Posterior cingulate gyrus (tissue), 11 donors: ENCODE measurements at places on chromosomes 3 and 15.

GRCh38 chr3:113265231-113265630 is 53.9 kb downstream of the BOC start:
- DNase-seq = no peak

GRCh38 chr15:27268923-27269322 is 297.9 kb downstream of the GABRG3 start:
- DNase-seq = no peak

DNA sequence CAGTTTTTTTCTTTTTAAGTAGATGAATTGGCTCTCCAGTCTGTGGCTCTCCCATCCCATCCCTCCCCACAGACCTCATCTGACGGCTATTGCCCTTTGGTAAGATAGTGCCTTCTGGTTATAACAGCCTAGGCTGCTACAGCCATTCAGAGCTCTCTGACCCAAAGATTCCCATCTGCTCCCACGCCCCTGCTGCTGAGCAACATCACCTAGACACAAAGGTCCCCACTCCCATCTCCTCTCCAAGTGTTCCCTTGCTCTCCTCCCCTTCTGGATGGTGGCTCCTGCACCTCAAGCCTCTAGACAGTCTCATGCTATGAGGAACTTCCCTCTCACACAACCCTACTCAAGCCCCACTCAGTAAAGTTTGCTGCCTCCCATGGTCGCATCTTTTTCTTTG is 23.7 kb downstream of the FBXW12 start:
- no peak for DNase-seq

- no peak for DNase-seq
These were observed 272.2 kb upstream of the CFAP20DC start for GRCh38 chr3:59321881-59322540.

GRCh38 chr3:37137516-37137915 is 36.9 kb downstream of the LRRFIP2 start:
- DNase-seq = no peak

- DNase-seq = no peak
These were observed 11.6 kb downstream of the GALNT15 start for GRCh38 chr3:16186086-16186485.

GRCh38 chr15:80328496-80328895 is 75.7 kb upstream of the ARNT2 start:
- DNase-seq = no peak

DNA sequence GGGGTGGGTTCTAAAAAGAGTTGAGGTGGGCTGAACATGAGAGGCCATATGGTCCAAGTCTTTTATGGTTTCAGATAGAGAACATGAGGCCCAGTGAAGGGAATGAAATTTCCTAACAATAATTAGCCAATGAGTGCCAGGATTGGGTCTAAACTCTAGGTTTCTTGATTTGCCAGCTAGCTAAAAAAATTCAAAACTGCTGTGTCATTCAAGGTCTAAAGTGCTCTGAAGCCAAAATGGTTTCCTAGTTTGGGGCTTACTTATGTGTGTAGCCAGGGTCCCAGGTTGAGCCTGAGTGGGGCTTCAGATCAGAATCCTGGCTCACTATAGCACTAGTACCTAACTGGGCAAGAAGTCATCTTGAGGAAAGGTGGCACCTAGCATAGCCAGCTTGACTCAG is 55.3 kb upstream of the SYN2 start:
- no peak for DNase-seq

GRCh38 chr3:34155108-34155507 is 356.7 kb downstream of the PDCD6IP start:
- no peak for DNase-seq

GRCh38 chr3:190435618-190436017 is 14.1 kb downstream of the TMEM207 start:
- DNase-seq = no peak

DNA sequence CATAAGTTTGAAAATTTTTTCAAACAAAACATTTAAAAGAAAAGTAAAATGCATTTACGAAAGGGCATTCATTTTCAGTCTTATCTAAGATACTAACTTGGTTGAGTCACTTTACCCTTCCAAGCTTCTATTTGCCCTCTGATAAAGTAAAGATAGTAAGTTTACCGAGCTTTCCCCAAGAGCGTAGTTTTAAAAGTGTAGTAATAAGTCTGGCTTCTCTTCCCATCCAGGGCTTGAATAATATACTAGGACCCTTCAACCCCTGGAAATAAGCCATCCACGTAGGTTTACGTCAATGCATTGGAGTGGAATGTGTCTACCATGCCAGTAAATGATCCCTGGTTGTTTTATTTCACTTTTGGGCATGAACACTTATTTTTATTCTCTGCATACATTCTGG is 608.3 kb downstream of the NTRK3 start:
- no peak for DNase-seq

GRCh38 chr3:140343211-140344081 is 334.4 kb upstream of the TRIM42 start:
- no peak for DNase-seq

GRCh38 chr3:123505820-123506219 is 56.9 kb upstream of the ADCY5 start:
- DNase-seq = no peak

- DNase-seq = no peak
These were observed 175.3 kb downstream of the ABHD5 start for GRCh38 chr3:43865887-43866528.

DNA sequence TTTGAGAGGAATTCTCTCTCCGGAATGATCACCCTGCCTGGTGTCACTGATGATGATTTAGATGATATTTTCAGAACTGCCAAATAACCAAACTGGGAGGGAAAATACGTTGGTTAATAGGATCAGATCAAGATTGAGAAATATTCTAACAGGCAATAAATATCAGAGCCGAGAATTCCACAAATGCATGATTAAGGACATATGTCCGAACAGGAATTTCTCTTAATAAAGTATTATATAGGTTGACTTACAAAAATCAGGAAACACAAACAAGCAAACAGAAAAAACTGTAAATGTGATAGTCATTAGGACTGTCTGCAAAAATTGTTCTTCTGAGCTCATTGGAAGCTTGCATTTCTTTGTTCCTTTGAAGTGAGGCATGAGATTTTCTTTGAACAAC is 75.1 kb upstream of the PHLDB2 start:
- no peak for DNase-seq

- no peak for DNase-seq
These were observed 33.9 kb downstream of the SLC41A3 start for GRCh38 chr3:126050050-126050392.

DNA sequence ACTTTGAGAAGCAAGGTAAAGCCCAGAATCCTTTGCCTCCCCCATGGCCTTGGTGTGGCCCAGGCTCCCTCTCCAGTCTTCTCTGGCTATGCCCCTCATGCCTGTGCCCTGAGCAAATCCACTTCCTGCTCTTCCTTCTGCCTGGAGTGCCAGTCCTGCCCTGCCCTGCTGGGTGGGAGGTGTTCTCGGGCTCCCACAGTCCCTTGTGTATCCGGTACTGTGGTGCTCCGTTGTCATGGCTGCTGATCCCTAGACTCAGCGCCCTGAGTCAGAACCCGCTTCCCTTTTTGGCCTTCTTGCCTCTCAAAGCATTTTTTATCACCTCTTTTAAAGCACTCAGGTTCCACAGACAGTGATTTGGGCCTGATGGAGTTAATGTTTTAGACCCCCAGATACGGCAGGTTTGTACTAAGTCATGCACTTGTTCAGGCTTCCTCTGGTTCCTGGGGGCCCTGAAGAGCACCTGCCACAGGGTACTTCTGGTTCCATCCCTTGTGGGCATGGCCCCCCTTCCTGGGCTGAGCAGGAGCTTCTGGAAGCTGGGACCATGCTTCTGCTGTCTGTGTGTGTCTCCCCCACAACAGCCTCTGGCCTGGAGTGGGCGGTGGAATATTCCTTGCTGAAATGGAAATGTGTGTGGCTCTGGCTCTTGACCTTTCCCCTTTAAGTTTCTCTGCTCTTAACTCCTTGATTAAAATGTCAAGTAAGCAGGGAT is 29.6 kb upstream of the ADAMTS7 start:
- DNase-seq = no peak

DNA sequence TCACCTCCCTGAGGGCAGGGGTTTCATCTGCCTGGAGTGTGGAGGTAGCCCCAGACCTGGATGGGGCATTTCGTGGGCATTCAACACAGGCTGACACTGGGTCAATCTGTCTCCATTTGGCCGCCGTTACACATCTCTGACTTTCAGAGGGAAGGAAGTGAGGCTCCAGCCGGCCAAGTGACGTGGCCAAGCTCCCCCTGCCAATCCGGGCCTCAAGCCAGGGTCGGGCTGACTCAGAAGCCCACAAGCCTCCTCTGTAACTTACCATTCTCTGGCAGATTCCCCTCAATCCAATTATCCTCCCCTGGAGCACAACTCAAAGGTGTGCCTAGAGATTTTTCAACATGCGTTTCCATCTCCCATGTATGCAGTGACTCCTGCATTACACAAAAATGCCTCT is 227.6 kb downstream of the KLF13 start:
- peak; percentile 53 for DNase-seq

GRCh38 chr15:70383856-70384255 is 286.1 kb upstream of the TLE3 start:
- no peak for DNase-seq

DNA sequence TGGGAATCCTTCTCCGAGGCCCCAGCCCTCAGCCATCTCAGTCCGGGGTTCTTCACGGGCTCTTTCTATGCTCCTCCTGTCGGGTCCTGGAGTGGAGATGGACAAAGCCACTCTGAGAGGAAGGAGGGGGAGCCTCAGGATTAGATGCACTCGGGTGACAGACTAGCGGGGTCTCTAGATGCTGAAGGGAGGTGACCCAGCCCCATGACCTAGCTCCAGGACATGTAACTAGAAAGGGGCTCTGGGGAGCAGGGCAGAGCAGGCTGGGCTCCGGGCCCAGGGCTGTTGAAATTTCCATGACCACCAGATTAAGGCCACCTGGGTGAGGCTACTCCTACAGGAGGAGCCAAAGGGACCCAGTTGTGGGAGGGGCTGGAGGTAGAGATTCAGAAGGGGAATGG is 14.8 kb upstream of the SKIC8 start:
- no peak for DNase-seq

- no peak for DNase-seq
These were observed 79.8 kb downstream of the SEMA5B start for GRCh38 chr3:122947738-122948137.

GRCh38 chr15:99435113-99435695 is 130.6 kb upstream of the MEF2A start:
- DNase-seq = peak; percentile 12

DNA sequence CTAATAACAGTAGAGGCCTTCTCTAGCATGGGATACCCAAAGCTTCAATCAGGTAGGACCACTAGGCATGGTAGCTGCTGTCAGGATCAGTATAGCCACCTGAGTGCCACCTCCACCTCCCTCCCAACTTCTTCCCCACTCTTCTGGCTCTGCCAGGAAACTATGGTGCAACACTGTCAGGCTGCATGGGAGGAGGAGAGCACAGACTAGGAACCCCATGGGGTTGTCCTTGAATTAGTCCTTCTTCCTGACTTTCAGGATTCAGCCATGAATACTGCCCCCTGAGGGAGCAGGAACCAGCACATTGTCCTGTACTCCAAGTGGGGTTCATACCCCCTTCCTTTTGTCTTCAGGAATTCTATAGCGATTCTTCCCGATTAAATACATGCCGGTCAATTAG is 340.8 kb upstream of the ONECUT1 start:
- no peak for DNase-seq

DNA sequence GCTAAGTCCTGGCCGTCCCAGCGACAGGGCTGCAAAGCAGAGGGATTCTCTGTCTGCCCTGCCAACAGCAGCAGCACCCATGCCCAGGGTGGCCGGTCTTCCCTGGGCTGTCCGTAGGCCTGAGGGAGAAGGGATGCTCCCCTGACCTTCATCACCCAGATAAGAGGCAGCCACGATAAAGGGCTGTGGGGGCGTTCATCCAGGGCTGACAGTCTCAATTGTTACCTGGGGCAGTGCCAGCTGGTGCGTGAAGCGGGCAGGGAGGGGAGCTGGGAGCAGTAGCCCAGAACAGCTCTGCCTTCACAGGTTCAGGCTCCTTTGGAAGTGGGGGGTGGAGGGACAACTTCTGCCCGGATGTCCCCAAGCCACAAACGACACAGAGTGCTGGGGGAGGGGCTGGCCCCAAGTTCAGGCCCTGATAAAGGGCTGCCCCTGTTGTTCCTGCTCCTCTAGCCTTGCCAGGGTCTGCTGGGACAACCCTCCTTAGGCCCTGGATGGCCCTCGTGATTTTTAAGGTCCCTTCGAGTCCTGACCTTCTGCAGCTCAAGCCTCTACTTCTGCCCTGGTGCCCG is 94.7 kb downstream of the RAB11A start:
- DNase-seq = no peak

GRCh38 chr15:39885099-39885777 is 34.8 kb downstream of the GPR176 start:
- no peak for DNase-seq

DNA sequence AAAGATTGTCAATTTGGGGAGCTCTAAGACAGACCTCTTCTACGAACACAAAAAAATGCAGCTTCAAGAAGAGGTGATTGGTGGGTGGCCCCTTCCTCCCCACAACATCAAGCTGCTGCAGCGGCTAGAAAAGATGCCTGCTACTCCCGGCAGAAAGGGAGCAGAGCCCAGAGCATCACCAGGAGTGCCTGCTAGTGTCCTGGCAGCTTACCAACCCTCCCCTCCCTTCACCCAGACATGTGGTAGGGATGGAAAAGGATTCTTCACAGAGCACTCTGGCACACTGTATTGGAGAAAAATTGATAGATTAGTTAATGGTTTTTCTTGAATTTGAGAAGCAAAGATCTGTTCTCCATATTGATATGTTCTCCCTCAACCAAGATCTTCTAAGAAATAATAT is 10.8 kb downstream of the IP6K1 start:
- peak; percentile 93 for DNase-seq

- DNase-seq = no peak
These were observed 33.6 kb downstream of the CD200 start for GRCh38 chr3:112366522-112366921.

DNA sequence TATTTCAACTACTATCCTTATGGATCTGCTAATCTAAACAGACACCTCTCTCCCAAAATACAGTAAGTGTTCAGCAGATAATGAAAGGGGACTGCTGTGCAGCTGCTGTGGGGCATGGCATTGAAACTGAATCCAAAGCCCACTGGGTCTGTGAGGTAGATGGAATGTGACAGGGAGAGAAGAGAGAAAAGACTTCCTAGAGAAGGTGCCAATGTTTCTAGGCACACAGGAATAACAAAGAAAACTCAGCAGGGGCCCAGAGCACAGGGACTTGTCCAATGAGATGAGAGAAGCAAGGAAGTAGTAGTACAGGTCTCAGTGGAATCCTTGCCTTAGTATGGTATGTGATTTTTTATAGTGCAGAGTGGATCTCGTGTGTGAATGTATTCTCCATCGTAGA is 457.8 kb downstream of the IL5RA start:
- DNase-seq = no peak

GRCh38 chr3:185943760-185944106 is 5.9 kb upstream of the TRA2B start:
- no peak for DNase-seq

DNA sequence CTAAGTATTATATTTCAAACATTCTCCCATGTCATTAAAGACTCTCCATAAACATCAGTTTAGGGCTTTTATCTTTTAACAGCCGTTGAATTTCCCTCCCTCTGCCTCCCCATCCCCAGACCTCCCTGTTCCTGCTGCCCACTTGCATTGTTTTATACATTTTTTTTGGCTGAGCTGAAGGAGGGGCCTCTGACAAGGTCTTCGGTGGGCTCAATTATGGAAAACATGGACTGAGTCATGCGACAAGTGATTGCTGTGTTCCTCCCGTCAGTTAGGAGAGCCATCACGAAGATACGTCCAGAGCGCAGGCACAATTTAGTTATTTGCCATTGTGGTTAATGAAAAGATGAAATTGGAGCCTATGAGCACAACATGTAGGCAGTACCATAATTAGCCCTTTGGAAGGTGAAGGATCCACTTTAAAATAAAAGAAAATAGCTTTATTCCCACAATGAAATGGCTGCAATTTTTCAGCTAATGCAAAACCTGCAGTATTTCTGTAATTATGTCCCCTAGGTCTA is 12.0 kb upstream of the NMNAT3 start:
- DNase-seq = no peak
